ENCODE measurements at places on chromosomes 6 and 20.

GRCh38 chr20:35699957-35700624, 886 bp downstream of the ROMO1 start:
- DNase-seq = no peak

DNA sequence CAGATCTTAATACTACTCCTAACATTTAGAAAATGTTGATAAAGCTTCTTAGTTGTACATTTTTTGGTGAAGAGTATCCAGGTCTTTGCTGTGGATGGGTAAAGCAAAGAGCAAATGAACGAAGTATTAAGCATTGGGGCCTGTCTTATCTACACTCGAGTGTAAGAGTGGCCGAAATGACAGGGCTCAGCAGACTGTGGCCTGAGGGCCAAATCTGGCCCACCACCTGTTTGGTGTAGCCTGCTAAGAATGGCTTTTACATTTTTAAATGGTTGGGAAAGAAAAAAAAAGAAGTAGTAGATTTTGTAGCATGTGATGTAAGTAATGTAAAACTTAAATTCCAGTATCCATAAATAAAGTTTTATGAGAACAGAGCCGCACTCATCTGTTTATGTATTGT, 19.4 kb upstream of the MAPK13 start:
- DNase-seq = no peak

GRCh38 chr20:33065785-33066184, 12.1 kb downstream of the BPIFB3 start:
- DNase-seq = no peak

DNA sequence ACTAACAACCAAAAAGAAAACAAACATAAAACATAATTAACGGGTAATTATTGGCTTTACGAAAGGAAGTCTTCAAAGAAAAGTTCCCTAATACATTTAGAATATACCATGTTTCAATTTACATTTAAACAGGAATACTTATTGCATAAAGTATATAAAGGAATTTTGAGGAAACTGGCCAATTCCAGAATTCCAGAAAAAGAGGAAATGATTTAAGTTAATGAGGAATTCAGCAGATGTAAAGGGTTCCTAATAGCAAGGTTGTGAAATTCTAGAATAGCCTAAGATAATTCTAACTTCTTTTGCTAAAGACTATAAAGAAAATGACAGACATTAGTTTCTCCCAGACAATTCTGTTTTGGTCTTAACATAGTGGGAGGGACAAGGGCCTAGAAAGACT, 35.0 kb downstream of the DTNBP1 start:
- DNase-seq = no peak

- DNase-seq = no peak
Measured at GRCh38 chr20:47773371-47773786, 11.9 kb downstream of the SULF2 start.

DNA sequence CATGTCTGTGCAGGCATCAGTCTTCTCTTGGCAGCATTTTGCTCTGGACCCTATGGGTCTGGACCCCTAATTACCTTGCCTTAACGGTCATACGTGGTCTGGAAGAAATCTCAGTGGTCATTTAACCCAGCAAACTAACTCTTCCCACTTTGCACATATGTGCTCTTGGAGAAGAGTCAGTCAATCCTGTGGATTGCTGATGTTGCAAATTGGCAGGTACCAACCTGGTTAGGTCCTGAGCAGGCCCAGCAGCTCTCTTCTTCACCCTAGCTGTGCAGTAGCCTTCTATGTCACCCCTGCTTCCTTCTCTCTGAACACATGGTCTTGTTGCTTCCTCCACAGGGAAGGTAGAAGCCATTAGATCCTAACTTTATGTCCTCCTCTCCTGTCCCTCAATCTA, 1.6 kb downstream of the CEP43 start:
- DNase-seq = no peak

- DNase-seq = no peak
Measured at GRCh38 chr6:110359556-110359955, 1.4 kb upstream of the METTL24 start.

DNA sequence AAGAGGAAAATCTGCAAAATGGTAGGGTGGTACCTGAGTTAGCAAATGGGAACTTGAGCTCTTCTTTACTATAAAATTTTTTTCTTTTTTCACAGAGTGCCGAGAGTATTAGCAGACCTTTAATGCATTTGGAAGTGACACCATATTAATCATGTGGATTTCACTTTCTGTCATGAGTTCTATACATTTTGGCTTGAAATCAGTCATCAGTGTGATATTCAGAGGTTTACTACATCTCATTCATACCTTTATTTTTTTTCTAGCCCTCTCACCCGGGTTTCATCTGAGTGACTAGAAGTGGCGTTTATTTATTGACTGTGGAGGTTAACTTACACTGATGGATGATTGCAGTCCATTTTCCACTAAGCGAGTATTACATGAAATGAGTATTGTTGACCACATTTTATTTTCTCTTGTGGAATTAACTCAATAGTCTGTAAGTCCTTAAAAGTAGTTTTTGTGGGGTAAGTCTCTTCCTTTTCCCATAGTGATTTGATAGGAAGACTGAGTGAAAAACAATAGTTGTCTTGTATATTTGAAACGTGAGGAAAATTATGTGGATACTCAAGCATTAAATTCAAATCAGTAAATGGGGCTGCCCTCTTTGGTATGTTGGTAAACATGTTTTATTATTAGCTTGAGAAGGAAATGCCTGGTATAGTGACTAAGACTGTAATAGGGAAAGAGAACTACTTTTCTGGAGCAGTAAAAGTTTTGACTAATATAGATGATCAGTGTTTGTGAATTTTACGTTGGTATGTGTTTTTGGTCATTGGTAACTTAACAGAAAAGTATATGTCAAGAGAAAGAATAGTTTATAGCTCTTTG, 55.5 kb downstream of the JARID2 start:
- DNase-seq = no peak

DNA sequence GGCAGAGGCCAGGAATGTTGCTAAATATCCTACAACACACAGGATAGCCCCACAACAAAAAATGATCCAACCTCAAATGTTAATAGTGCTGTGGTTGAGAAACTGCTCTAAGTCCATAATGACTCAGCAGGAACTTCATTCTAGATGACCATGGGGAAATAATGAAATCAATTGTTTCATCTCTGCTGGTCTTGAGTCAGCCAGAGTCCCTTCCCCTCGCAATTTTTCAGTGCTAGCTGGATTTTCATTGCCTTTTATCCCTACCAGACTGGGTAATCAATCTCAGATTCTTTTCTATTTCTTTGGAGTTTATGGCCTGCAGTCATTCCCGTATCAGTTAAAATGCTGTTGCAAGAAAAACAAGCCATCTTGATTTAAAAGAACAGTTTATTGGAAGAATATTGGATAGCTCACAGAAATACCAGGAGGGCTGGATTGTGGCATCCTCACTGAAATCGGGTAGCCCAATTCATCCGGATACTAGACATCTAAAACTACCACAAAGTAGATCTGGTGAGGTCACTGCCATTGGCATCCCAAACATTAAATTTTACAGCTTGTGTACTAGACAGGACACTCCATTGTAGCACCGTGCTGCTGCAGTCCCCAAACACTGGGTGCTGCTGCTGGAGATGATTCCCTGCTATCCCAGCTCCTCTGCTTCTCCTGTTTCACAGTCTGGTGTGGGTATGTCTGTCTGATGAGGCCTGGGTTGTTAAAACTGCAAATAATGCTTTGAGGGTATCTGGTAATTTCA, 30.3 kb upstream of the POPDC3 start:
- no peak for DNase-seq

GRCh38 chr6:64259372-64259771, 623.8 kb downstream of the PHF3 start:
- no peak for DNase-seq

GRCh38 chr6:13478525-13478966, 8.9 kb downstream of the GFOD1 start:
- DNase-seq = no peak

- no peak for DNase-seq
Measured at GRCh38 chr20:43231829-43232228, 42.1 kb upstream of the PTPRT start.

GRCh38 chr6:89956182-89956581, 61.9 kb downstream of the GJA10 start:
- no peak for DNase-seq

DNA sequence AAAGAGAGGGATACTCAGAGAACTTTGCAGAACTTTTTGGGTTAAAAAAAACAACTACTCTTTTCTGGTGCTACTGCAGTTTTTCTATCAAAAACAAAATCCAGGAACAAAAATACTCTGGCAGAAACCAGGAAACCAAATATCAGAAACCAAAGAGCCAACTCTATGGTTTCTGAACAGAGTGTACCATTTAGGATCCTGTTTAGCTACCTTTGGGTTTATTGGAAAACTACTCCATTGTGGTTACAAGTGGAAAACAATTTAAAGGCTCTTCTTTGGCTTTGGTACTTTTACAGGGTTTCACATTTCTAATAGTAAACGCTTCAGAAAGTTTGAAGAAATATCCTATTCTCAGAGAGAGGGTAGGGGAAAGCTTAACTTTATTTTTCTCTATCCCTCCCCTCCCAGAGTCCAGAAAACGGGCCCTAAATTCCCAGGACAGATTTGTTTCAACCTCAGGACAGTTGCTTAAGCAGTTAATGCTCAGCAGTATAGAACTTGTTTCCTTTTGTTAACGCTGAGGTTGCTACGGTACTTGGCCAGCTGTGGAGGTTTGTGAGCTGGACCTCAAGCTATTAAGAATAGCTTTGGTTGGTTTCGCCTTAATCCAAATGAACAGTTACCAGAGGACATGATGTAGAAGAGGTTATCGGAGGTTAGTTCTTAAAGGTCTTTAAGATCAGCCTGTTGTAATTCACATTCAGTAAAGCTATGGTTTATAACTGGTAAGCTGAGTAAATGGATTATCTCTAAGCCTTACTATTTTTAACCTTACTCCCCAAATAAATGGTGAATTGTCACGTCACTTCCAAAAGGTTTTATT, 47.9 kb downstream of the FOXO3 start:
- no peak for DNase-seq

GRCh38 chr20:4713401-4713800, 8.3 kb upstream of the PRND start:
- no peak for DNase-seq

Measured in activated CD8-positive, alpha-beta memory T cell treated with anti-CD3 and anti-CD28 coated beads for 4 hours (primary cell).